ENCODE measurements at places on chromosomes 5 and 9.

- DNase-seq = no peak
Measured at GRCh38 chr9:133443982-133444381, 15.8 kb upstream of the CACFD1 start.

- no peak for DNase-seq
Measured at GRCh38 chr9:27053369-27054022, 48.0 kb upstream of the LRRC19 start.

GRCh38 chr5:150301170-150301505 lies 1.6 kb downstream of the ARSI start:
- DNase-seq = no peak

GRCh38 chr5:134139891-134140469 lies 25.5 kb downstream of the TCF7 start:
- no peak for DNase-seq

DNA sequence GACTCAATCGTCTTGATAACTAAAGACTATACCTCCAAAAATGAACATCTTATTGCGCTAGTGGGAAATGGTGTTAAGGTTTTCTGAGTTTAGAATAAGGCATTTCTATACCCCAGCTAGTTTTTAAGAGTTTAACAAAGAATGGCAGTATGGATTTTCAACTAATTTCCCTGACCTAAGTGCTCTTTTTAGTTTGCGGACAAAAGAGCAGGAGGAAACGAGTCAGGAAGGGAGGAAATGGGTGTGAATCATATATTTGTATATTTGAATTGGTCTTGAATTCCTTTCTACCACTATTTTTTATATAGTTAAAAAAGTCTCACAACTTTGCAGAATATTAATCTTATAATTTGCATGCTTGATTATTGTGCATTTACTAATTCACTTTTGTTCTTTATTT lies 516.3 kb upstream of the ZNF608 start:
- no peak for DNase-seq

GRCh38 chr5:14063138-14063537 lies 80.0 kb upstream of the TRIO start:
- no peak for DNase-seq
